ENCODE measurements at places on chromosomes 5 and 9.

GRCh38 chr9:71812385-71812784 lies 44.1 kb upstream of the CEMIP2 start:
- no peak for DNase-seq

- no peak for DNase-seq
These were observed 410.3 kb upstream of the RGMB start for GRCh38 chr5:98363157-98363556.

DNA sequence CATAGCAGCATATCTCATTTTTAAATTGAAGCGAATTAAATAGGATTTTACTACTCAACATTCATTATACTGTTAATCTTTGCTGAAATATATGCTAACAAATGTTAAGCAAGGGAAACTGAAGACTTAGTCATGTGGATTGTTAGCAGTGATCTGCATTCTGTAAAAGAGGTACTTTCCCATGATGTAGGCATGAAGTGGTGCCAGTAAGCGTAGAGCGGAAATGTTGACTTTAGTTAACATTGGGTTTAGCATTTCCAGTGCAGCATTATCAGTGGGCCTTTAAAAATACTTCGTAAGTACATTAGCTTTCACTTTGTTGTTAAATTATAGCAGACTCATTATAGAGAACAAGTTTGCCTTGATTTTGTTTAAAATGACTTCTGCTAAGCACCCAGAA lies 130.3 kb downstream of the CDC42SE2 start:
- DNase-seq, result no peak

- DNase-seq, result no peak
These were observed 99.2 kb downstream of the PHF2 start for GRCh38 chr9:93675336-93676150.

- no peak for DNase-seq
These were observed 6.8 kb downstream of the NNT start for GRCh38 chr5:43609752-43610151.

GRCh38 chr9:13674926-13675637 lies 395.6 kb upstream of the MPDZ start:
- DNase-seq, result no peak

DNA sequence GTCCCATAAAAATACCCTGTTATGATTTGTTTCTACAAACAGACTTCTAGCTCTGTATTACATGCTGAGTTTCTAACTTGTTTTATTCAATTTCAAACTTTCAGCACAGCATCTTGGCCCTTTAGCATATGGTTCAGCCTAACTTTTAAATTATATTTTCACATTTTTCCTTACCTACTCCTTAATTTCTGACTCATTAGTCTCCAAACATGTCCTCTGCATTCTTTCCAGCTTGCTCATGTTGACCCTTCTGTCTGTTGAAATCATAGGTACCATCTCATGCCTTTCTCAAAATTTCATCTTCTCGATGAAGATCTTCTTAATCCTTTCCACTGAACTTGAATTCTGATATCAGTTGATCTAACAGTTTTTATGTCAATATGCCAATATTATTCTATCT lies 200.9 kb upstream of the RIOK2 start:
- DNase-seq, result no peak

GRCh38 chr5:60473654-60474053 lies 226.3 kb downstream of the DEPDC1B start:
- no peak for DNase-seq

DNA sequence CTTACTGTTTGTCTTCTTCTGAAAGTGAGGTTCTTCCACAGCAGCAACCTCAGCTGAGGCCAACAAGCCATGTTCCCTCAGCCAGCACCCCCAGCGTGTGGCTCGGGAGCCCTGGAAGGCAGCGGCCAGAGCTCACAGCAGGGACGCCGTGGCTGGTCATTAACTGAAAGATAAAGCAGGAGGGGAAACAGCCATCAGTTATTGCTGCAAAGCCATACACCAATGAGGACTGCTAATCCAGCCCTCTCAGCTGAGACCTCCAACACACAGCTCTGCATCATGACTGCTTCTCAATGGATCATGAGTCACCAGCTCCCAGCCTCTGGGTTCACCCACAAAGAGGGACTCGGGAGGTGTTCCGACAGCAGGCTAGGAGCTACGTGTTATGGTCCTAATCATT lies 24.3 kb downstream of the ABCA1 start:
- DNase-seq, result no peak

DNA sequence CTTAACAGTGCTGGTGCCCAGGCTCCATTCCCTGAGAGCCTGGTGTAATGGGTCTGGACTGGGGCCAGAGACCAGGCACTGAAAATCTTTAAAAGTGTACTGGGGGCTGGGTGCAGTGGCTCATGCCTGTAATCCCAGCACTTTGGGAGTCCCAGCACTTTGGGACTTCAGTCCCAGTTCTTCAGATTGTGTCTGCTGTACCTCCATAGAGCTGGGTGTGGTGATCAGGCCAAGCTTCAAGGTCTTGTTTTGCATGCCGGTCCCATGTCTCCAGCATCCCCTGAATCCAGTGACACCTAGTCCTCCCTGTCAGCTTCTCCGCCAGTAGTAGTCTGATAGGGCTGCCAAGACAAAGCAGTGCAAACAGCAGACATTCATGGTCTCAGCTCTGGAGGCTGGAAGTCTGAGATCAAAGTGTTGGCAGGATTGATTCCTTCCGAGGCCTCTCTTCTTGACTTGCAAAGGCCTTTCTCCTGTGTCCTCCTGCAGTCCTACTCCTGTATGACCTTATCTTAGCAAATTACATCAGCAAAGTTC lies 108.2 kb downstream of the SYK start:
- DNase-seq, result no peak

GRCh38 chr5:115686051-115686737 lies 60.4 kb upstream of the TMED7 start:
- no peak for DNase-seq
